SK-N-SH treated with all-trans-retinoic acid at 6 μM for 48 hours (cell line): ENCODE measurements at places on chromosomes 1 and 21.

- ATAC-seq, result no peak
Measured at GRCh38 chr21:38054334-38054733, 138.1 kb upstream of the KCNJ6 start.

GRCh38 chr1:63327417-63328054 is 5.2 kb downstream of the FOXD3 start:
- ATAC-seq, result peak; percentile 91

GRCh38 chr1:162219461-162219860 is 150.0 kb downstream of the NOS1AP start:
- no peak for ATAC-seq

DNA sequence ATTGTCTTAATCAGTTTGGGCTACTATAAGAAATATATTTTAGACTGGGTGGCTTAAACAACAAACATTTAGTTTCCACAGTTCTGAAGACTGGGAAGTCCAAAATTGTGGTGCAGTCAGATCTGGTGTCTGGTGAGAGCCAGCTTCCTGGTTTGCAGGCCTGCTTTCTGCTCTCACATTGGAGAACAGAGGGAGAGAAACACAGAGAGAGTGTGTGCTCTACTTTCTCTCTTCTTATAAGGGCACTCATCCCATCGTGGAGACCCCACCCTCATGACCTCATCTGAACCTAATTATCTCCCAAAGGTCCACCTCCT is 4.1 kb downstream of the LEPR start:
- no peak for ATAC-seq

GRCh38 chr1:222136869-222137268 is 395.0 kb upstream of the DUSP10 start:
- no peak for ATAC-seq

DNA sequence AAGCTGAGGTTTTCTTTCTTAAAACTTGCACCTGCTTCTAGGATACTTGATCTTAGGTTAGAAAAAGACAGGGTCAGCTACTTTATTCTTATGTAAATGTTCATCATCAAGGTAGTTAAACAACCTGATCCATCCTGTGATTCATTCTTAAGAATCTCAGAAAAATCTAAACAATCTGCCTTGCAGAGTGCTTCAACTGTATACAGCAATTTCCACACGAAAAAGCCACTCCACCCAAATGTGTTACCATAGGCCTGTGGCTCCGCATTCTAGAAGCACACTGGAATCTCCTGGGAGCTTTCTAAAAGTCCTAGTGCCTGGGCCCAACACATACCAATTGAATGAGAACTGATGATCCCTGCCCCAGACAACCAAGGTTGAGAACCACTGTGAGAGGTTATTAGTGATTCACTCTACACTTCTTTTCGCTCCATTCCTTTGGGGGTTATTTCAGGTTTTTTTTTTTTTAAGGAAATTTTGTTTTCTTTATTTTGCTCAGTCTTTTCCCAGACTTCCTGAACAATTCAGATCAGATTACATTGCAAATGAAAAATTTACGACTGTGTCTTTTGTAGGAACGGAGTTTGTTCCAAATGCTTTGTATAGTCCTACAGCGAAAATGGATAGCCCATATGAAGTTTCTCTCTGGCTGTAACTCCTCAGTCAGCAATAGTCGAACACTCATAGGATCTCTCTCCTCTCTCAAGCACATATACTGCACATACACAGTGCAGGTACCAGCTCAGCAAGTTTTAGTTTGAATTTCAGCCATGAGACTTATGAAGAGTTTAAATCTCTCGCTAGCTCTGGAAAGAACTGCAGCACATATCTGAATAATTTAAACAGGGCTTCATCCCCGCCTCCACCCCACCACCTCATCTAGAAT is 16.1 kb downstream of the SMYD2 start:
- ATAC-seq, result peak; percentile 95

DNA sequence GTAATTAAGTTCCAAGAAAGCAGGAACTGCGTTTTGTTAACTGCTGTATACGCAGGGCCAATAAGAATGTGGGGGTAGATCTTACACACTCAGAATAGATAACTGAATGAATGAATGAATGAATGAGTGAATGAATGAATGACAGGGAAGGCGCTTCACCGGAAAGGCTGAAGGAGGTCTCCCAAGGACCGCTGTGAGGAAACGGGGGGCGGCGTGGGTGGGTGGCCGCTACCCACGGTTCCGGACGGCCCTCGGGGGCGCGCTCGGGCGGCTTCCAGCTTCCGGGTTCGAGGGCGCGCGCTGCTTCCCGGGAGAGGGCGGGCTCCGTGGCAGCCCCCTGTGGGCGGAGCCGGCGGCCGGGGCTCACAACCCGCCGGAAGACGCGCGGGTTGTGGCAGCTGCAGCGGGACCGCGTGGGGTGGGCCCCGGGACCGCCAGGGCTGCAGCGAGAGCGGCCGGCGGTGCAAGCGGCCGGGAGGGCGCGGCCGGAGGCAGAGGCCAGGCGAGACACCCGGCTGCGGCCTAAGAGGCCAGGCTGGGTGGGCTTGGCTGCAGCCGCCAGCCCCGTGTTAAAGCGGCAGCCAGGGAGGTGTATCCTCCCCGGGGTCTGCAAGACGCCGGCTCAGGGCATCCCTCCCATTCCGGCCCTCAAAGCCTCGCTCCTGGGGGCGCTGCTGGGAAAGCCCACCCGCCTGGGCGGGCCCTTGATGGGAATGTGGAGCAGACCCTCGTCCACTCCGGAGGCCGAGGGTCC is at the start of gene ZFP69:
Gene ZFP69 (plus strand): TSS at position 367 of the 754 bp plus-strand sequence. CDS start 2,072 bp downstream, outside the sequence.
- ATAC-seq, result peak; percentile 90

DNA sequence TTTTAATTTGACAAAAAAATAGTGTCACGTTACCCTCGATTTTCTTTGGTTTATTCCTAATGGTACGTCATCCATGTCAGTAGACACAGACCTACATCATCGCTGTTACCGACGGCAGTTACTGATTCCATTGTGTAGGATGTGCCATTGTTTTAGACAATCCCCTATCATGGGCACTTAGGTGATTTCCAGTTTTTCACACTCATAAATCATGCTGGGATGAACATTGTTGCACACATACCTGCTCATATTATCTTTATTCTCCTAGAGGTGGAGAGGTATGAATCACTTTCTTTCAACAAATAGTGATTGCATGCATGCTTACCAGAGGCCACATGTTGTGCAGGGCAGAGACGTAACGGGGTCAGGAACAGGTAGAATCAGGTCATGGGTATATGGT is 79.7 kb upstream of the EFHD2 start:
- no peak for ATAC-seq

- peak; percentile 67 for ATAC-seq
Measured at GRCh38 chr1:25914074-25914995, 8.1 kb upstream of the STMN1 start.

DNA sequence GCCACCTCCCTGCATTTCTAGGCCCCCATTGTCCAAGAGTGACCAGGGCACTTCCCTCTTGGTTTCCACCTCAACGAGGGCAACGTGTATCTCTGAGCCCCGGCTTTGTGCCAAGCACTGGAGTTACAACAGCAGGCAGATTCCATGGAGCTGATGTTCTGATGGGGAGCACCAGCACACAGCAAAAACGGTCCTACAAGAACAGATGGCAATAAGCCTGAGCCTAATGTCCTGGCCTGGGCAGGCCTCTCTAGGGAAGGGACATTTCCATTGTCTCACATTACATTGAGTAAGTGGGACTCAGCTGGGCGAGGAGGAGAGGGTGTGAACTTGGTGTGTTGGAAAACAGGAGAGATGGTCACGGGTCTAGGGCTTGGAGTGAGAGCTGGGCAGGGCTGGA is 27.2 kb upstream of the NPPB start:
- no peak for ATAC-seq

- peak; percentile 96 for ATAC-seq
Measured at GRCh38 chr21:27700974-27701614, 734.2 kb upstream of the ADAMTS5 start.

DNA sequence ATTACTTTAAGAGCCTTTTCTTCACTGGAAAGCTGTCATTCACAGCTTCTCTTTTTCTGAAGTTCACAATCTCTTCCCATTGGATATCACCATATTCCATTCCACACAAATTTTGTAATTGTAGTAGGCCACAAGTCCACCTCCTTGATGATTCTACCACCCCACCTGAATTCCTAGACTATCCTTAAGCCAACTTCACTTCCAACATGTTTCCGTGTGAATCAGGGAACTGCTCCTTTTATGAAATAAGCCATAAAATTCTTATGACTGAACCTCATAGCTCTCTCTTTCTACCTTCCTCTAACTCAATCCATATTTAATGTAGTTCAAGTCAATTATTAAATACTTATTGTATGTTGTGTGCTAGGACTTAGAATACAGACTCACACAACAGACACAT is 16.6 kb upstream of the ZRANB2 start:
- no peak for ATAC-seq

DNA sequence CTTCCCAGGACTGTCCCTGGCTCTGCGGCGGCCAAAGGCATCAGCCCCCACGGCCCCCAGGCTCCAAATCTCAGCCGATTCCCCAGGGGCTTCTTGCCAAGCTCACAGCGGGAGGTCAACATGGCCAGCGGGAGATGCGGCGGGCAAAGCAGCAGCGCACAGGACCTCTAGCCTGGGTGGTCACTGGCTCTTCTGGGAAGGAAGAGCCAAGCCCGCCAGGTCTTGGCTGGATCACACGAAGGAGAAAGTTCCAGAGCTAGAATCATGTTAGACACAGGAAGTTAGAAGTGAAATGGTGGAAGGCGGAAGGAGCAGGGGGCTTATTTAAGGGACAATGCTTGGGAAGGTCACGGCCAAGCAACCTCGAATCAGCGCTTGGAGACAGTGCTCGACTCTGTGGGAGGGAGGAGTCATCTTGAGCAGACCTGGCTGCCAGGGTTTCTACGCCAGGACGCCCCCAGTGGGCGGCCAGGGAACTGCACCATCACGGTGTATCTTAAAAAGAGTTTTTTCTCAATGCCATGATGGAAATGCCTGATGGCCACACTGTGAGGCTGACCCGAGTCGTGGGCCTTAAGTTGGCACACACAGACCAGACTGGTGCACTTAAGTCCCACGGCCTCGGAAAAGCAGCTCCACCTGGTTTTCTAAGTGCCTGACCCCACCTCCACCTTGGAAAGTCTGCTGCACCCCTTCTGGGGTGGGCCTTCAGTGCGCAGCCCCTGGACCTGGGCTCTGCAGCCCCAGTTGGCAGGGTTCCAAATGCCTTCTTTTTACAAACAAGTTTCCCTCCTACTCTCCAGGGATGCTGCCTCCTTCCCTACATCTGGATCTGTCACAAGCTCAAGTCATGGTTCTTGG is 29.3 kb downstream of the SLC66A1 start:
- peak; percentile 76 for ATAC-seq

- no peak for ATAC-seq
Measured at GRCh38 chr1:7684861-7685635, 86.0 kb upstream of the VAMP3 start.

DNA sequence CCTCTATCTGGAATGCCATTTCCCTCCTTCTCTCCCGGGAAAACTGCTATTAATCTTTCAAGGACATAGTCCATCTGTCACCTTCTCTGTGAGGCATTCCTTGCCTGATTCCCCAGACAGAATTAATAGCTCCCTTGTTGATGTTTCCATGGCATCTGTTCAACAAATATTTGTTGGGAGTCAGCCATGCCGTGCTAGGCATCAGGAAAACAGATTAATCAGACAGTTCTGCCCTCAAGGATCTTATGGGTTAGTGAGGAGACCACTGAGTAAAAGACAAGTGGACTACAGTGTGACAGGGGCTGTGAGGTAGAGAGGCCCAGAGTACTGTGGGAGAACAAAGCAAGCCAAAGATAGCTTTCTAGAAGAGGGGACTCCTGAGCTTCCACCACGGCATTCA is 11.4 kb upstream of the MAGOH start:
- no peak for ATAC-seq

DNA sequence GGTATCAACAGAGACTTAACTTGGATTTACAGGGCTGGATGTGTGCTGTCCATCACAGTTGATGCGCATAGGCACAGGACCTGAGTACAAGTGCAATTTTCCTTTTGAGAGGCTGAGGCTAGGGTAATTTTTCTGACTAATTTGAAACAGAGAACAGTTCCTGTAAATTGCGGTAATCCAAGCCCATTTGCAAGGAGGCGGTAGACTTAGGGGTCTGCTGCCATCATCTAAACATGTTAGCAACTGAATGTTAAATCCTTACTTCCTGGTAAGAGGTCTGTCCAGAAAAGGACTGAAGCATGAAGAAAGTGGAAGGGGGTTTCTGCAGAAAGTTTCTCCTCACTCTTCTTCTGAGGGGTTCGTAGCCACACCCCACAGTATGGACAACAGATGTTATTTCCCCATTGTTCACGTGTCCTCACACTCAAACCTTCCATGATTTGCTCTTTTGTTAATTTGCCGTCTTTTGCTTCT is 23.7 kb upstream of the C1orf198 start:
- ATAC-seq, result no peak; the same call in 2 of the 3 replicates

GRCh38 chr1:244314921-244315559 is 136.7 kb downstream of the ADSS2 start:
- ATAC-seq, result peak; percentile 40

GRCh38 chr1:66033781-66034180 is 241.1 kb downstream of the PDE4B start:
- ATAC-seq, result no peak
